PC-3 (cell line): ENCODE measurements at places on chromosomes 12 and 14.

- H3K36me3 ChIP-seq = no peaks in the 10 kb centered on the region
- no peaks in the 10 kb centered on the region for H3K27me3 ChIP-seq
- peak overlapping the region; percentile 9; the same call in 1 of the 2 replicates for H3K27ac ChIP-seq
These were observed 50.9 kb downstream of the CCDC88C start for GRCh38 chr14:91366749-91367148.

GRCh38 chr12:6238875-6239274 lies 38.7 kb downstream of the CD9 start:
- H3K4me1 ChIP-seq = peaks cover 19% of the 10 kb centered on the region
- DNase-seq = no peak
- no peak overlapping the region for H3K27ac ChIP-seq
- peaks cover 30% of the 10 kb centered on the region for H3K36me3 ChIP-seq
- H3K27me3 ChIP-seq = no peaks in the 10 kb centered on the region
- H3K4me3 ChIP-seq = no peak overlapping the region

GRCh38 chr14:58947156-58947555 lies 241.3 kb upstream of the DAAM1 start:
- H3K36me3 ChIP-seq = no peaks in the 10 kb centered on the region
- H3K27ac ChIP-seq = no peak overlapping the region
- peaks cover 85% of the 10 kb centered on the region for H3K27me3 ChIP-seq
- no peaks in the 10 kb centered on the region for H3K4me1 ChIP-seq

- H3K27ac ChIP-seq = peak overlapping the region; percentile 71
- DNase-seq = no peak
- no peak overlapping the region for H3K4me3 ChIP-seq
- no peaks in the 10 kb centered on the region for H3K27me3 ChIP-seq
- peaks cover 45% of the 10 kb centered on the region for H3K4me1 ChIP-seq
These were observed 118.3 kb downstream of the SLC38A6 start for GRCh38 chr14:61099216-61099835.

GRCh38 chr14:93535537-93535936 lies 104.8 kb downstream of the UNC79 start:
- no peak overlapping the region for H3K27ac ChIP-seq
- H3K4me3 ChIP-seq = no peak overlapping the region
- DNase-seq = no peak
- H3K27me3 ChIP-seq = peaks cover 12% of the 10 kb centered on the region
- no peaks in the 10 kb centered on the region for H3K36me3 ChIP-seq

- H3K27ac ChIP-seq = peak overlapping the region; percentile 97
- peak overlapping the region; percentile 94 for H3K4me3 ChIP-seq
- DNase-seq = peak; percentile 21
- H3K4me1 ChIP-seq = peaks cover 26% of the 10 kb centered on the region
These were observed 7.4 kb downstream of the CDKN1B start for GRCh38 chr12:12724421-12725085.

- H3K36me3 ChIP-seq = no peaks in the 10 kb centered on the region
- H3K4me1 ChIP-seq = peaks cover 15% of the 10 kb centered on the region; the same call in 1 of the 2 replicates
- no peak overlapping the region for H3K27ac ChIP-seq
- peak; percentile 52 for DNase-seq
- no peak overlapping the region for H3K4me3 ChIP-seq
These were observed 86.6 kb downstream of the CRADD start for GRCh38 chr12:93763746-93764147.

- H3K27me3 ChIP-seq = no peaks in the 10 kb centered on the region
- H3K4me3 ChIP-seq = no peak overlapping the region
- H3K4me1 ChIP-seq = no peaks in the 10 kb centered on the region
- H3K36me3 ChIP-seq = no peaks in the 10 kb centered on the region
These were observed 287.1 kb upstream of the SRRM4 start for GRCh38 chr12:118694128-118694775.

DNA sequence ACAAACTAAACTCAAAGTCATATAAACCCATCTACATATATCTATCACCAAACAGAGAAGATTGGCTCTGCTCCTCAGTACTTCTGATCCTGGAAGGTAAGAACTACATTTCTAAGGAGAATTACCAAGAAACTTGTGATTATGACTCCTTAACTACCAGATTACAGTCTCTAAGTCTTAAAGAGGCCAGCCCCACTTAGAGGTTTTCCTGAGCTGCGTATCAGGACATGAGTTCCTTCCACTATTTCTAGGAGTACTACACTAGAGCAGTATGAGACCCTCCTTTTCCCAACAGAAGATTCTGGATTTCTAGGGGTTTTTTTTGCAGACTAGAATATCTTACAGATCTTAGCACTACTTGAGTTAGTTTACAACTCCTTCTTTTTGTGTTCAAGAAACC lies at the start of gene NOXRED1:
Gene NOXRED1 (minus strand): TSS at position 101 of the 400 bp plus-strand sequence. CDS start 634 bp downstream, outside the sequence.
- DNase-seq = no peak
- no peak within 1 kb of the TSS for H3K27ac ChIP-seq
- H3K4me1 ChIP-seq = peaks cover 4% of the 10 kb centered on the region; the same call in 1 of the 2 replicates
- H3K27me3 ChIP-seq = no peaks in the 10 kb centered on the region
- H3K4me3 ChIP-seq = no peak within 1 kb of the TSS

DNA sequence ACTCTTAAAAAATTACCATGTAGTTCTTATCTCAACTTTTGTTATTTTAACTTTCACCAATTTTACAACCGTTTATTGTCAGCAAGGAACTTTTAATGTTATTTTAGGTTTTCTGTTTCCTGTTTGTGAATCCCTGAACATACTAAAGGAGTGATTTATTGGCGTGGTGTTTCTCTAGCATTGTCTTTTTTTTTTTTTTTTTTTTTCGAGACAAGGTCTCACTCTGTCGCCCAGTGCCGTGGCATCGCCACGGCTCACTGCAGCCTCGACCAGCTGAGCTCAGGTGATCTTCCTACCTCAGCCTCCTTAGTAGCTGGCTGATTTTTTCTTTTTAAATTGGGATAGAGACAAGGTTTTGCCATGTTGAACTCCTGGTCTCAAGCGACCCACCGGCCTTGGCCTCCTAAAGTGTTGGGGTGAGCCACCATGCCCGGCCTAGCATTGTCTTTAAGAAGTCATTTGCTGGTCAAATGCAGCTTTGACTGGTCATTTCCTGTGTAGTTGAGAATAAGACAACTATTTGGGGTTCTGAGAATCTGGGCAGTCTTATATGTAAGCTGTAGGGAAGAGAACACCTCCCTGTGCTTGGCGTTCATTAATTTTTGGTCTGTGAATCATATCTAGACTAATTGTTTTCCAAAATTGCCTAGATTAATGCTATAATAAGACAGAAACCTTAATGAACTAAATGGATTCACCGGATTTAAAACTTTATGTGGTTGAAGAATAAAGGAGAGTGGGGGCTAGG lies 2.1 kb downstream of the WASHC4 start:
- no peaks in the 10 kb centered on the region for H3K27me3 ChIP-seq
- H3K27ac ChIP-seq = no peak overlapping the region
- H3K4me1 ChIP-seq = peaks cover 24% of the 10 kb centered on the region; the same call in 1 of the 2 replicates
- H3K4me3 ChIP-seq = peak overlapping the region; percentile 72
- peak; percentile 21 for DNase-seq

DNA sequence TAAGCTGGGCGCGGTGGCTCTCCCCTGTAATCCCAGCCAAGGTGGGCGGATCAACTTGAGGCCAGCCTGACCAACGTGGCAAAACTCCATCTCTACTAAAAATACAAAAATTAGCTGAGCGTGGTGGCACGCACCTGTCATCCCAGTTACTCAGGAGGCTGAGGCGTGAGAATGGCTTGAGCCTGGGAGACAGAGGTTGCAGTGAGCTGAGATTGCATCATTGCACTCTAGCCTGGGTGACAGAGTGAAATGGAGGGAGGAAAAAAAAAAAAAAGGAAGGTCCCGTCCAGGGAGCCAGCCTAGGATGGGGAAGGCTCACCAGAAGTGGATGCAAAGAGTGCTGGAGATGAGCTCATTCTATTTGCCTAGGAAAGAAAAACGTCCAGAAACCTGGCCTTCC lies 1.9 kb upstream of the CD27 start:
- H3K4me1 ChIP-seq = no peaks in the 10 kb centered on the region
- H3K36me3 ChIP-seq = no peaks in the 10 kb centered on the region
- DNase-seq = no peak

DNA sequence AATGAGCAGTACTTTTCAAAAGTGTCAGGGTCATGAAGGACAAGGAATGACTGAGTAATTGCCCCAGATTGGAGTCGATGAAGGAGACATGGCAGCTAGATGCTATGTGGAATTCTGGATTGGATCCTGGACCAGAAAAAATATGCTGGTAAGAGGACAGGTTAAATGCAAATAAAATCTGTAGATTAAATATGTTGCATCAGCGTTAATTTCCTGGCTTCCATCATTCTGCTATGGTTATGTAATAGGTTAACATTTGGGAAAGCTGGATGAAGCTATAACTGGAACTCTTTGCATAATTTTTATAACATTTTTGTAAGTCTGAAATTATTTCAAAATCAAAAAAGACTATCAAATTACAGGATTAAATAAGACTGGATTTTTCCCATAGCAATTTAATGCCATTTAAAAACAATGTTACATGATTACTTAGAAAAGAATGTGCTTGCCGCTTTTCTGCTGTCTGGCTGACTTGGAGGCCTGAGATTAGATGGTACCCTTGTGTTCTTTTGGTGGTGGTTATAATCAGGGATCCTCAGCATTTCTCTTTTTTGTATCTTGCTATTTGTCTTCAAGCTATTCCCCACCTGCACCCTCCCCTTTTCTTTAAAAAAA lies 65.1 kb downstream of the FBXW8 start:
- no peak overlapping the region for H3K4me3 ChIP-seq
- no peaks in the 10 kb centered on the region for H3K27me3 ChIP-seq
- H3K36me3 ChIP-seq = peaks cover 4% of the 10 kb centered on the region
- no peak for DNase-seq
- H3K4me1 ChIP-seq = no peaks in the 10 kb centered on the region

DNA sequence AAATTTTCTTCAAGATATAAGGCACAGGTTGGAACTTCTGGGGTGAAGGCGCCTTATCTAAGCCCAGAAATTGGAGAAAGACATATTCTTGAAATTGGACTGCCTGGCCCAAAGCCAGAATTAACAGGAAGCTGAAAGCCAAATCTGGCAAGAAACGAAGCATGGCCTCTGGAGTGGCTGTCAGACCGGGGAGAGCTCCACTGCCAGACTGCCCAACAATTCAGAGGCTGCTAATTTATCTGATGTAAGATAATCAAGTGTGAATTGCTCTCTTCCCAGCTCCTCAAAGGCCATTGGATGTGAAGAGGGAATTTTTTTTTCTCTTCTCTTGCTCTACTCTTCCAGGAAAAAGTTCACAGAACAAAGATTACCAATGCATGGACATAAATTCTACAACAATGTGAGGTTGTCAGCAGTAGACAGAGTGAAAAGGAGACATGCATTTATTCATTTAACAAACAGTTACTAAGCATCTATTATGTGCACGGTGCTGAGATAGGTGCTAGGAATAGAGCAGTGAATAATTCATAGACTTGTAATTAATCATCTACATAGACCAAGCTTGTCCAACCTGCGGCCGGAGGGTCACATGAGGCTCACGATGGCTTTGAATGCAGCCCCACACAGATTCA lies at the start of gene GDF3:
Gene GDF3 (minus strand): TSS at position 210 of the 632 bp plus-strand sequence. CDS start 47 bp downstream, at position 163.
- H3K4me3 ChIP-seq = no peak within 1 kb of the TSS
- no peaks in the 10 kb centered on the region for H3K36me3 ChIP-seq
- H3K27me3 ChIP-seq = peaks cover 13% of the 10 kb centered on the region; the same call in 1 of the 2 replicates

- H3K36me3 ChIP-seq = no peaks in the 10 kb centered on the region
- peak; percentile 83 for DNase-seq
- H3K27me3 ChIP-seq = no peaks in the 10 kb centered on the region
- H3K27ac ChIP-seq = peak overlapping the region; percentile 74
These were observed 9.7 kb upstream of the UBC start for GRCh38 chr12:124923905-124924734.

DNA sequence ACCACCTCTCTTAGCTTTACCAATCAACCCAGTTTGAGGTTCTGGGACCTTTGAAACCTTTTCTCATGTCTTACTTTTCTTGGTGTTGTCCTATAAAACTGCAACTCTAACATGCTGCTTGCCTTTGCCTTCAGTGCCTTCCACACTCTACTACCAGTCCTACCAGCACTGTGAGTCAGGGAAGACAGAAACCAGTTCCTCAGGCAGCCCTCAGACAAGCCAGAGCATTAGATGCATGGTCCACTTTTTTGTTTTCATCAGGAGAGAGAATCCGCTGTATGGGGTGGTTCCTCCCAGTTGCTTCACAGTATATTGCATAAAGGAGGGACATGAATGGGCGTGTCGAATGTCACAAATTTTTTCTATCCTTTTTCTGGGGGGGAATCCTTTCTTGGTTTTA lies 17.3 kb upstream of the KLRB1 start:
- no peak overlapping the region for H3K4me3 ChIP-seq
- H3K27me3 ChIP-seq = no peaks in the 10 kb centered on the region
- no peak for DNase-seq
- H3K4me1 ChIP-seq = no peaks in the 10 kb centered on the region

DNA sequence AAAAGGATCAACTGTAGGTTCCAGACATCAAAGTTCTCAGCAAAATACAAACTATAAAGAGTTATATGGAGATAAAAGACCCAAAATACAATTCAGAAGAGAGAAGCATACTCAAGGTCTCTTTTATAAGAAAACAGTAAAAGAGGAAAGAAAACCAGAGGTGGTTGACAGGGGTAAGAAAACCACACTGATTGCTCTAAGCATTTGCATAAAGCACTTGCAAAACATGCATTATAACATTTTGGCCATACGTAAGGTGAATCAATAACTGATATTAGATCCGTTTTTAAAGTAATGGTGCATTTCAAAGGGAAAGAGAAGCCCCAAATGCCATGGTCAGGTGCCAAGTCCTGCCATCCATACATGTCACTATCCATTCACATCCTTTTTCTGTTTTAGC lies 5.9 kb downstream of the DDHD1 start:
- peaks cover 17% of the 10 kb centered on the region for H3K4me1 ChIP-seq
- no peaks in the 10 kb centered on the region for H3K36me3 ChIP-seq
- no peaks in the 10 kb centered on the region for H3K27me3 ChIP-seq
- no peak for DNase-seq
- H3K27ac ChIP-seq = no peak overlapping the region

GRCh38 chr12:91256411-91256810 lies 73.8 kb upstream of the DCN start:
- no peak overlapping the region for H3K27ac ChIP-seq
- no peak overlapping the region for H3K4me3 ChIP-seq
- H3K36me3 ChIP-seq = no peaks in the 10 kb centered on the region

GRCh38 chr12:16027002-16027401 lies 115.9 kb downstream of the DERA start:
- H3K4me1 ChIP-seq = no peaks in the 10 kb centered on the region
- H3K4me3 ChIP-seq = no peak overlapping the region
- H3K27me3 ChIP-seq = no peaks in the 10 kb centered on the region
- no peak for DNase-seq
- no peaks in the 10 kb centered on the region for H3K36me3 ChIP-seq

- H3K4me3 ChIP-seq = no peak overlapping the region
- no peak overlapping the region for H3K27ac ChIP-seq
These were observed 144.8 kb upstream of the PTPRQ start for GRCh38 chr12:80299219-80299618.
